ENCODE measurements at places on chromosomes 1 and 21. TPM values are rescaled to one million over a fixed set of nuclear protein-coding genes. Genes with fewer than 3 reads are reported as not detected.

PTPRU gene
- 39.4 TPM for total RNA-seq

LCE1B gene
- total RNA-seq, result not detected

PEF1 gene
- 35.7 TPM for total RNA-seq

PGLYRP3 gene
- not detected for total RNA-seq

TOR1AIP1 gene
- 25.7 TPM for total RNA-seq

CEP350 gene
- total RNA-seq, result 138 TPM

PRAMEF8 gene
- not detected for total RNA-seq

CYP2J2 gene
- 0.94 TPM for total RNA-seq

RGS18 gene
- total RNA-seq, result 0.94 TPM

EXTL2 gene
- total RNA-seq, result 35.7 TPM

CRNN gene
- not detected for total RNA-seq

CENPL gene
- total RNA-seq, result 16.6 TPM

TMEM54 gene
- total RNA-seq, result 2.8 TPM

S100A8 gene
- 1.6 TPM for total RNA-seq

WNT3A gene
- not detected for total RNA-seq

LRRC38 gene
- total RNA-seq, result not detected

ACKR1 gene
- 2.5 TPM for total RNA-seq

CFHR2 gene
- total RNA-seq, result not detected

KCNC4 gene
- total RNA-seq, result 5.9 TPM

AURKAIP1 gene
- total RNA-seq, result 27.2 TPM

AKIRIN1 gene
- 32.9 TPM for total RNA-seq

FMO2 gene
- total RNA-seq, result under 0.01 TPM

KCNN3 gene
- total RNA-seq, result 13.1 TPM

FCRL5 gene
- not detected for total RNA-seq

ZFYVE9 gene
- 99.8 TPM for total RNA-seq

MSH4 gene
- 1.9 TPM for total RNA-seq

CTSS gene
- total RNA-seq, result 4.4 TPM

KANK4 gene
- 0.63 TPM for total RNA-seq

HRNR gene
- not detected for total RNA-seq

HAO2 gene
- total RNA-seq, result not detected

DNAJC28 gene
- total RNA-seq, result 5.0 TPM

MYCL gene
- total RNA-seq, result 9.1 TPM

SLC26A9 gene
- total RNA-seq, result not detected

ESRRG gene
- 8.1 TPM for total RNA-seq

ECE1 gene
- total RNA-seq, result 11.0 TPM

ALG14 gene
- 4.7 TPM for total RNA-seq

VPS45 gene
- 122 TPM for total RNA-seq

S100A3 gene
- not detected for total RNA-seq
